ENCODE measurements at places on chromosomes 3 and 15.

DNA sequence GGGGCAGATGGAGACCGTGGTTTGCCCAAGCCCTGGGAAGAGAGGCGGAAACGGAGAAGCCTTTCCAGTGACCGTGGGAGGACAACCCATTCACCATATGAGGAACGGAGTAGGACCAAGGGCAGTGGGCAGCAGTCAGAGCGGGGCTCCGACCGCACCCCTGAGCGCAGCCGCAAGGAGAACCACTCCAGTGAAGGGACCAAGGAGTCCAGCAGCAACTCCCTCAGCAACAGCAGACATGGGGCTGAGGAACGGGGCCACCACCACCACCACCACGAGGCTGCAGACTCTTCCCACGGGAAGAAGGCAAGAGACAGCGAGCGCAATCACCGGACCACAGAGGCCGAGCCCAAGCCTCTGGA lies 2.0 kb downstream of the RBM15B start:
- no peak for DNase-seq

- DNase-seq, result no peak
Measured at GRCh38 chr3:195888981-195889869, 19.1 kb downstream of the TNK2 start.

GRCh38 chr15:90221246-90221900 lies 12.4 kb downstream of the CIB1 start:
- peak; percentile 81 for DNase-seq

GRCh38 chr15:43134157-43134635 lies 810 bp downstream of the TMEM62 start:
- DNase-seq, result no peak

GRCh38 chr15:76298986-76299385 lies 12.3 kb downstream of the ETFA start:
- no peak for DNase-seq

- DNase-seq, result no peak
Measured at GRCh38 chr3:120203016-120203415, 82.0 kb downstream of the GPR156 start.

- DNase-seq, result no peak
Measured at GRCh38 chr3:171444001-171444690, 16.1 kb downstream of the TNIK start.

DNA sequence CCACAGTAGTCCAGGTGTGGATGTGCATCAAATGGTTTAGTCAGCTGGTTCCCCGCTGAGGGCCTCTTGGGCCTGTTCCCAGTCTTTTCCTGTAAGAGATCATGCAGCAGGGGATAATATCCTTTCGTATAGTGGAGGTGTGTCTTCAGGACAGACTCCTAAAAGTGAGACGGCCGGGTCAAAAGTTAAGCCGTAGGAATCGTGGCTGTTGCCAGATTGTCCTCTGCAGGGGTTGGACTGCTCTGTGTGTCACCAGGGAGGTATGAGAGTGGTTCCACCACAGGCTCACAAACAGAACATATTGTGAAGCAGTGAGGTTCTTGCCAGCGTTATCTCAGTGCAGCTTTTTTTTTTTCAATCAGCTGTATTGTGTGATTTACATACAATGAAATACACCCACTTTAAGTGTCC lies 95.0 kb downstream of the VGLL4 start:
- no peak for DNase-seq

DNA sequence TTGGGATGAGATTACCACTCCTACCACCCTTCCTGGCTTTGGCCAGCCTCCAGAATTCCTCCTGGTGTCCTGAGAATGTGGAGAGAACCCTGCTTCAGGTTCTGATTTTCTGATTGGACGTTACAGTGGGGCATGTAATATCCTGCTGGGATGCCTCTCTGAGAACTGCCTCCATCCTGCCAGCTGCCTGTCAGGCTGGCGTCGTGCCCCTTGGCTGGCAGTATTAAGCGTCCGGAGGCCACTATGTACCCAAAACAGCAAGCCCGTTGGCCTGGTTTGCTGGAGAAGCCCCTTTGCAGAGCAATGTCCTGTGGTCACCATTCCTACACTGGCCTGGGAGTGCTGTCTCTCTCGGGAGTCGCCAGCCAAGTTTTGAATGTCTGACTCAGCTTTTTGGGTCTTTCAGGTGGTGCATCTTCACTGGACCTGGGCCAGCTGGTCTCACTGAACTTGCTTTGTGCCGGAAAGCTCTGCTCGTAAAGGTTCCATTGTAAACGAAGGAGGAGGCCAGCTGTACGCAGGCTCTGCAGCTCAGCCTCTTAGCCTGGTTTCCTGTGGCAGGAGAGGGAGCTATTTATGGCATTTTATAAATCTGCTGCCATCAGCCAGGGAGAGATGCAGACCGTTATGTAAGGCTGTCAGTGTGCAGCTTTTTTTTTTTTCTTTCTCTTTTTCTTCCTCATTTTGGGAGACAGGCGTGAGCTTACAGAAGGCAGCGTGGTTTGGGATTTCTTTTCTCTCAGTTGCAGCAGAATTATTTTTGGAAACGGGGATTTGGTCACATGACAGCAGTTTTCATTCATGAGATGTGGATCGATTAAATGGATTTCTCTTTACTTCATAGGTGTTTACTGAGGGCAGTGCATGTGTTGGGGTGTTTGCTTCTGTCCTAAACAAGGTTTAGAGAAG lies 19.0 kb upstream of the TRAK1 start:
- DNase-seq, result peak; percentile 84

DNA sequence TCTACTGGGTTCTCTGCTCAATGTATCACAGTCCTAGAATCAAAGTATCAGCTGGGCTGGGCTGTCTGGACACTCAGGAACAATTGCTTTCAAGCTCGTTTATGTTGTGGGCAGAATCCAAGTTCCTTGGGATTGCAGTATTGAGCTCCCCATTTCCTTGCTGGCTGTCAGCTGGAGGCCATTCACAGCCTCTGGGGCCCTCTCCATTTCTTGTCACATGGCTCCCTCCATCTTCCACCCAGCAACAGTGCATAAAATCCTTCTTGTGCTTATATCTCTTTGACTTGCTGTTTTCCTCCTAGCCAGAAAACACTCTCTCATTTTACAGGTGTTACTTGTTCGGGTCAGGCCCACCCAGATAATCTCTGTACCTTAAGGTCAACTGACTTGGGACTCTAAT lies 363.5 kb downstream of the IGSF11 start:
- no peak for DNase-seq

GRCh38 chr3:183394150-183394549 lies 34.3 kb downstream of the MCF2L2 start:
- DNase-seq, result no peak

GRCh38 chr3:150773616-150774192 lies 10.7 kb upstream of the SIAH2 start:
- DNase-seq, result peak; percentile 57

- peak; percentile 85 for DNase-seq
Measured at GRCh38 chr3:51970606-51971300, 3.1 kb downstream of the ABHD14B start.

DNA sequence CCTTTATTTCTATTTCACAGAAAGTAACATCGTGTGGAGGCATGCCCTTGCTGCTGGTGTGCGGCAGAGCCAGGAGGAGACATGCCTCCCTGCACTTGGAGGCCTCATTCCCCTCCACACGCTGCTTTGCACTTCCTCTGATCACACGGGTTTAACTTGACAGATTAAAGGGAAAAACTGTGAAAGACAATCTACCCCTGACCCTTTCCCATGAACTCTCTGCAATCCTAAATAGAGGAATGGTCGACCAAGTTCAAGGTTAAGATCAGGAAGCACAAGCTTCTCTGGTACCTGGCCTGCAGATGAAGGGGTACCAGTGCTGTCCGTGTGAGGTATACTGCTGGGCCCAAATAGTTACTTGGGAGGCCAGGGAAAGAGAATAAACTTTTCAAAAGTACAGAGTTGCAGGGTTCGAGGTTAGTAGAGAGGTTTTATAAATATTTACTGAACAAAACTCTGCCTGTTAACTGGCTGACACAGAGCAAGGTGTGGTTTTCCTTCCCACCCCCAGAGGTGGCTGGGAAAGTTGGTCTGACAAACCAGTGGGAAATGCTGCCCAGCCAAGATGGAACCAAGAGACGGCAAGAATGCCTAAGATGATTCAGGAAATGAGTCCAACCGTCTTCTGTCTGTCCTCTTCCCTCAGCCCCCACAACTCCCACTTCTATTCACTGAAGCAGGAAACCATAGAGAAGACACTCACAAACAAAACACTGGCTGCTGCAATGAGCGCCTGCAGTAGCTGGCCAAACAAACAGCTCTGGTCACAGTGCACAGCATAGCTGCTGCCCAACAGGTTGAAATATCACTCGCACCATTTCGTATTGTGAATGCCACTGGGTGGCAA lies 79.6 kb downstream of the IGF2BP2 start:
- no peak for DNase-seq

DNA sequence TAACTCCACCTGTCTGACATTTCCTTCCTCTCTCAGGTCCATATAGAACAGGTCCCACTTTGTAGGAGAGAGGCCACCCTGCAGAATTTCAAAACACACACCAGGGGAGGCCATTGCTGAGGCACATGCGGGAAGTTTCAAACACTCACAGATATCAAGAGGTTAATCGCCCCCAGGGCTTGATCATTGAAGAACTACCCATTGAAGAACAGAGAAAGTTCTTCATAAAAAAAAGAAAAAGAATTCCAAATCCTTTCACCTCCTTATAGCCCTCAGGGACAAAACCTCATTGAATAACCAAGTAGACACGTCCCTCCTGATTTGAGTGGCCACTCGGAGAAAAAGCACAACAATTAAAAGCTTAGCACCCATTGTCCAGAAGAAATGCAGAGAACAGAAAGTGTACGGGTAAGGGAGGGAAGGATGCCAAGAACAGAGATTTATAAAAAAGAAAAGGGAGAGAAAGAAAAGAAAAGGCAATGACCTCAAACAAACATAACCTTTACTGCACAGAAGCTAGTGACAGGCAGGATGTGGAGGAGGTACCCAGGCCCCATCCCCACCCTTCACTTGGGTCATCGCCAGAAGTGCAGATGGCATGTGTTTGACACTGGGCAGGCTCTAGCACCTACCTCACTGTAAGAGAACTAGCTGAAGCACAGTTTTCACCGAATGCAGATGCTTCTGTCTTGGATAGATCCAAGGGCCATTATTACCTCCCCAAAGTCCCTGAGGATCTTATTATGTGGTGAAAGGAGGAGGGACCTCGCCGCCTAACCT lies 112.3 kb upstream of the HES1 start:
- no peak for DNase-seq

DNA sequence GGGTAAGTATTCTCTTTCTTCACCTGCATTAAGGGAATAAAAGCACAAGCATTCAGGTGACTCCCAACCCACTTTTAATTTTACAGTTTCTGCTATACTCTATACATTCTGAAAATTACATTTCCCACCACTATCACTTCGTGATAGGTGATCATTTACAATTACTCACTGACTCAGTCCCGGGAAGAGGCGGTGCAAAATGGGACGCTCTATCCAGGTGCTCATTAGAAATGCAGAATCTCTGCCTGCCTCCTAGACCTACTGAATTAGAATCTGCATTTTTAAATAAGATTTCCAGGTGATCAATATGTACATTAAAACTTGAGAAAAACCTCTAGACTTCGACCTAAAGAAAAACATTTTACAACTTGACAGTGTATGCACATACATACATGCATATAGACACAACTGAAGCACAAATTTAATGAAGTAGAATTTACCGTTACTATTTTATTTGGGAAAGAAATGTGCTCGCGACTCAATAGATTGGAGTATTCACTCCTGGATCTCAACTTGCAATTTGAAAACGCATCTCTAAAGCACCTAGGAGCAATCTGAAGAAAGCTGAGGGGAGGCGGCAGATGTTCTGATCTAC lies 598 bp upstream of the TGFBR2 start:
- no peak for DNase-seq

GRCh38 chr3:190265126-190265525 lies 57.1 kb downstream of the CLDN1 start:
- no peak for DNase-seq

- DNase-seq, result no peak
Measured at GRCh38 chr3:32387512-32387911, 4.1 kb upstream of the CMTM7 start.

- DNase-seq, result no peak
Measured at GRCh38 chr15:72824112-72824511, 40.6 kb upstream of the ADPGK start.

GRCh38 chr3:13217253-13217652 lies 144.0 kb upstream of the IQSEC1 start:
- DNase-seq, result no peak

GRCh38 chr15:70342554-70343548 lies 245.1 kb upstream of the TLE3 start:
- DNase-seq, result no peak

All from pancreas (tissue), 10 donors.